Right lung (tissue), 10 donors: ENCODE measurements at places on chromosomes 7 and 10.
A peak's percentile ranks its signal among the peaks of the same experiment; 100 is the strongest.

DNA sequence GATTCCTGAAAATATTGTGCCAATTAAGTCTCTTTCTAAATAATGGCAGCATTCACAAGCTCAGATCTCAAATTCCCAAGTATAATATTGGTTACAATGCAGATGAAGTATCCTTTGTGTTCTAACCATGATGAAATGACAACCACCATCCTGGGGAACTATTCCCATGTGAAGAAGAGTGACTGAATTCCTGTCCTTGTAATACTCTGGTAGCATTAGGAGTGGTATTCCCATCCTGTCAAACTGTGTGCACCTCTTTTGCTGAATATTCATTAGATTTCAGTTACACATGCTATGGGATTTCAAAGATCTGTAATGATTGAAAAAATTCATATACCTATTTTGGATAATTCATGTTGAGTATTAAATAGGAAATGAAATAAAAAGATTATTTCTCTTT is 86.1 kb upstream of the SMIM30 start:
- DNase-seq = no peak

GRCh38 chr10:102796407-102797176 is 40.6 kb downstream of the CYP17A1 start:
- DNase-seq = peak; percentile 85

DNA sequence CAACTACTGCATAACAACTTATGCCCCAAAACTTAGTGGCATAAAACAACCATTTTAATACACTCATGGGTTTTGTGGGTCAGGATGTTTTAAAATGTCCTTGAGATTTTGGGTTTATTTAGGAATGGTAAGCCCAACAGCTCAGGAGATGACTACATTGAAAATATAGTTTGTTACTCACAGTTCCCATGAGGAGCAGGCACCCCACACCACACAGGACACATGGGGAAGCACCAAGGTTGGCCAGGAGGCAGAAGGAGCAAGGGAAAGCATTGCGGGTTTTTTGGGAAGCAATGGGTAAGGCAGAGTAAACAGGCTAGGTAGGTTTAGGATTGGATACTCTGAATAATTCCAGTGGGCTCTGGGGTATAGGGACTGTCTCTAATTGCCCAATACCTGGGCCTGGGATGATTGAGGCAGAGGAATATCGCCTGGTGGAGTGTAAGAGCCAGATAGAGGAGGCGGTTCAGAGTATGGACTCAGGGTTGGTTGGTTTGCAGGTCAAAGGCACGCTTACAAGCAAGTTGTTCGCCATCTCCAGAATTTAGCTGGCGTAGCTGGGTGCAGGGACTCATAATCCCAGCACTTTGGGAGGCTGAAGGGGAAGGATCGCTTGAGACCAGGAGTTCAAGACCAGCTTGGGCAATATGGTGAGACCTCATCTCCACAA is 10.0 kb upstream of the MARVELD1 start:
- DNase-seq = no peak

GRCh38 chr10:22986771-22987542 is 59.1 kb downstream of the ARMC3 start:
- DNase-seq = peak; percentile 32

DNA sequence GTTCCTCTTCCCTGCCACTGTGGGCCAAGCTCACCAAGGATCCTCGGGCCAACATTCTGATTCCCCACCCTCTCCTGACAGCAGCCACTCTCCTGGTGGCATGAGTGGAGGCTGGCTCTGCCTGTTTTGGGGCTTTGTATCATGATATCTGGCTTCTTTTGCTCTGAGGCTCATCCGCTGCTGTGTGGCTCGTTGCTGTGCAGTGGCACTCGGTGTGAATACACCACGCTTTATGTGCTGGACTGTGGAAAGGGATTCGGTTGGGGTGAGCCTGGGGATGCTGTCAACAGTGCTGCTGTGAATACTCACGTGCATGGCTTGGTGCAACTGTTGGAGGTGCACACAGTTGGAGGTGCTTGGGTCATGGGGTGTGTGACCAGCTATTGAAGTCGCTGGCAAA is 208.5 kb downstream of the COBL start:
- DNase-seq = no peak

DNA sequence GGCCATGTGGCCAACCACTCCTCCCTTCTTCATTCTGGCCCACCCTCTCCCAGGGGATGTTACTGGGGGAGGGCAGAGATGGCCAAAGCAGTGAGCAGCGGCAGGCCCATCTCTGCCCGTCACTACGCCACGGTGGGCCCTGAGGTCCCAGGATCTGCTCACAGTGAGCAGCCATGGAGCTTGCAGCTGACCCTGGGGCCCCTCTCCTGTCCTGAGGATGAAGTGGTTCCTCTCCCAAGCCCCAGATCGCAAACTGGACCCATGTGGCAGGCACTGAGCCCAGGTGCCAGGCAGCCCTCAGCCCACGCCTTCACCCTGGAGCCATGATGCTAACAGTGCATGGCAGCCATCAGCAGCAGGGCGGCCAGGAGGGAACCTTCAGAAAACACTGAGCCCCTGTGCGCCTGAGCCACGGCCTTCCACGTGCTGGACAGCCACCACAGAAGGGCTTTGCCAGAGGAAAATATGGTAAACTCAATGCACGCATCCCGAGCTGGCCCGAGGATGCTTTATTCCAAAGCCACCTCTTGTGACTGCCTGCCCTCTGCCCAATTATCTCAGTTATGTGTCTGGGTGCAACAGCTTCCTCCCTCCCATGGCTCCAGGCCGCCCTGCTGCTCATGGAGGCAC is 485.7 kb downstream of the PTPRN2 start:
- no peak for DNase-seq

- DNase-seq = no peak
Measured at GRCh38 chr10:35390161-35390840, 54.0 kb downstream of the CCNY start.
